ENCODE measurements at places on chromosomes 1 and 21.
A peak's percentile ranks its signal among the peaks of the same experiment; 100 is the strongest.

DNA sequence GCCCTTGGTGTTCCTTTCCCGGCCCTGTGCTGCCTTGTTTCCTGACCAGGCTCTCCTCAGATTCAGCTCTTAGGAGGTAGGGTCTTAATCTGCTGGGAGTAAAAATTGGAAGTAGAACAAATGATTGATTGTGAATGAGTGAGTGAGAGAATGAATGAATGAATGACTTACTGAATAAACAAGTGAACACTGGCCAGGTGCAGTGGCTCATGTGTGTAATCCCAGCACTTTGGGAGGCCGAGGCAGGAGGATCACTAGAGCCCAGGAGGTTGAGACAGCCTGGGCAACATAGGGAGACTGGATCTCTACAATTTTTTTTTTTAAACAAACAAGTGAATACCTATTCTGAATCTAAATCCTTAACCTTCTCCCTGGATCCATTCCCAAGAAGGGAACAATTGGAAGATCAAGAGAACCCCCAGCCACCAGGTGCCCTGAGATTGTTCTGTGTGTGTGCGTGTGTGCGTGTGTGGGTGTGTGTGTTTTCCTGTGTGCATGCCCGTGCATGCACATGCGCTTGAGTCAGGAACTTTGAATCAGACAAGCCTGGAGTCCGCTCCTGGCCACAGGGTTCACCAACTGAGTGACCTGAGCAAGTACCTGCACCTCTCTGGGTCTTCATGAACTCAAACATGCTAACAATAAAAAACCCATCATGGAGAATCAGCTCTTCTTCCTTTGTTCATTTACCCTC lies 24.3 kb upstream of the CITED4 start:
- DNase-seq = no peak

- peak; percentile 18 for DNase-seq
Measured at GRCh38 chr21:29671728-29672127, 268.1 kb downstream of the GRIK1 start.

DNA sequence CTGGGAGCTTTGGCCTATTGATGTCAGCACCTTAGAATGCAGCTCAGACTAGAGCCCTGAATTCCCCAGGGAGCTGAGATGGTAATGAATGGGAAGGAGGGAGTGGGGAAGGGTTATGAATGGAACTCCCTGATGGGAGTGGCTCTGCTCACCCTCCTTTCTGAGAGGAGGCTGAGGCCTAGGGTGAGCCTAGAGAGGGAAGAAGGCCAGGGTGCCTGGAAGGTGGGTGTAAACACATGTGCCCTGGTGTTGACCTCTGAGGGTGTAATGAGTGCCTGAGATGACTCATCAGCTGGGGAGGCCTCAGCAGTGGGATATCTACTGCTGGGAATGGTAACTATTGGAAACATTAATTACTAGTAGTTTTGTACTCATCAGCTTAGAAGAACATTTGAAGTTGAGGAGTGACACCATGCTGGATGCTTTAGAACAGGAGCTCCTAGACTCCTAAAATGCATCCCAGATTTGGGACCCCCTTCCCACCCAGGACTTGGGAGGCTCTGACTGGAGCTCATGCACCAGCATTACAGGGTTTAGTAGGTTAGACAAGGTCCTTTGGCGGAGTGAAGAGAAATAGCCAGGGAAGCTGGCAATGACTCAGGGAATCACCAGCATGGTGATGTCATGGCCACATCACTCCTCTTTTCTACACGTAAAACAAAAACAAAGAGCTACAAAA lies 16.0 kb upstream of the PIGV start:
- no peak for DNase-seq

- DNase-seq = no peak
Measured at GRCh38 chr21:45135868-45136267, 61.5 kb downstream of the ADARB1 start.

GRCh38 chr1:31675161-31675560 lies 28.7 kb downstream of the COL16A1 start:
- no peak for DNase-seq

DNA sequence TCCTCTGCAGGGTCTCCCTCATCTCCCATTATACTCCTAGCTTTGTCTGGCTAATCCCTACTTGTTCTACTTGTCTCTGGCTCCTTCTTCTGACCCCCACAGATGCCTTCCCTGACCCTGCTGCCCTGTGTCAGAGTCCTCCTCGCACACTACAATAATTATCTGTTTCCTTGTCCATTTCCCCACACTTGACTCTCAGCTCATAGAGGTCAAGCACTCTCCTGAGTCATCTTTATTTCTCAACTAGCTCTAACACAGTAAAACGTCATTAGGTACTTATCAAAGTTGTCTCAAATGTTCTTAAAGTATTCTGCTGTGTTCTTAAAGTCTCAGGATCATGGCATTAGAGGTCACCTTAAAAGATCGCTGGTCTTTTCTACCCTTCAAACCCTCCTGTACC lies 47.1 kb downstream of the C8A start:
- DNase-seq = no peak

GRCh38 chr1:115655306-115655663 lies 13.5 kb downstream of the VANGL1 start:
- peak; percentile 58 for DNase-seq

- DNase-seq = no peak
Measured at GRCh38 chr1:165927169-165927568, 99.8 kb downstream of the UCK2 start.

DNA sequence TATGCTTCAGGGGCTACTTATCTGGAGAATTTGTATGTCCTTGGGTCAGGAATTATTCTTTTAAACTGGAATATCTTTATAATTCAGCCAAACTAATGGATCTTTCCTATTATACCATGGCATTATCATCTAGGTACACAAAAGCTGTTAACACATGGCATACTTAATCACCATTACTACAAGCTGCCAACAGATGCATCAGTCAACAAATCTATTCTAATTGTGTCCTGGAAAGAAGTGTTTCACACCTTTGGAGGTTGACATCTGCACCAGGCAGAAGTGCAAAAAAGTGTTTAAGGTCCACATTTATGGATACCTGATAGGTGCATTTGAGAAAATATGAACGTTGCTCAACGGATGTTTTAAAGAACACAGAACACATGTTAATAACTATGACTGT lies 470.2 kb upstream of the ADGRL2 start:
- DNase-seq = no peak

- no peak for DNase-seq
Measured at GRCh38 chr21:18443701-18444100, 40.1 kb upstream of the TMPRSS15 start.

- no peak for DNase-seq
Measured at GRCh38 chr1:66585002-66585401, 51.0 kb downstream of the SGIP1 start.

GRCh38 chr1:180343921-180344769 lies 114.1 kb downstream of the LHX4 start:
- DNase-seq = no peak

- DNase-seq = no peak
Measured at GRCh38 chr21:45991606-45992300, 10.2 kb downstream of the COL6A1 start.

DNA sequence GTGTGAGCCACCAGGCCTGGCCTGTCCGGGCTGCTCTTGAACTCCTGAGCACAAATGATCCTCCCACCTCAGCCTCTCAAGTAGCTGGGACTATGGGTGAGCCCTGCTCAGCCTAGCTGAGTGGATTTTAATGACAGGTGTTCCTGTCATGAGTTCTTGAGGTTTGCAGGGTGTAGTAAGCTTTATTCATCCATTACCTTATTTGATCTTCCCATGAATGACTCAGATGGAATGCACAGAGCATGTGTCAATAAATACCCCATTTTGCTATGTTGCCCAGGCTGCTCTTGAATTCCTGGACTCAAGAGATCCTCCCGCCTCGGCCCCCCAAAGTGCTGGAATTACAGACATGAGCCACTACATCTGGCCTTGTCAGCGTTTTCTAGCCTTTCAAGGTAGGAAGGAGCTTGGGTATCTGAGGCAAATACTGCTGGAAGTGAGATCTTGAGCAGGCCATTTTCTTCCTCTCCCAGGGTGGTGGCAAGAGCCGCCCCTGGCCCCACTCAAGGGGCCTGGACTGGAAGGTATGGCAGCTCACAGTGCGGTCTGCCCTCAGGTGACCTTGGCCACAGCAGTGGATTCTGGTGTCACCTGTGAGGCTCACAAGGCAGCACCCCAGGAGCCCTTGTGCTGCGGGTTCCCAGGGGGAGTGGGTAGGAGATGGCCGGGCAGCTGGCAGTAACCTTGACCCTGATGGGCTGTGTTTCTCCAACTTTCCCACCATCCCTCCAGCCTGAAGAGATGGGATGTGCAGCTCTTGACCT lies 20.0 kb downstream of the PIK3CD start:
- DNase-seq = no peak

DNA sequence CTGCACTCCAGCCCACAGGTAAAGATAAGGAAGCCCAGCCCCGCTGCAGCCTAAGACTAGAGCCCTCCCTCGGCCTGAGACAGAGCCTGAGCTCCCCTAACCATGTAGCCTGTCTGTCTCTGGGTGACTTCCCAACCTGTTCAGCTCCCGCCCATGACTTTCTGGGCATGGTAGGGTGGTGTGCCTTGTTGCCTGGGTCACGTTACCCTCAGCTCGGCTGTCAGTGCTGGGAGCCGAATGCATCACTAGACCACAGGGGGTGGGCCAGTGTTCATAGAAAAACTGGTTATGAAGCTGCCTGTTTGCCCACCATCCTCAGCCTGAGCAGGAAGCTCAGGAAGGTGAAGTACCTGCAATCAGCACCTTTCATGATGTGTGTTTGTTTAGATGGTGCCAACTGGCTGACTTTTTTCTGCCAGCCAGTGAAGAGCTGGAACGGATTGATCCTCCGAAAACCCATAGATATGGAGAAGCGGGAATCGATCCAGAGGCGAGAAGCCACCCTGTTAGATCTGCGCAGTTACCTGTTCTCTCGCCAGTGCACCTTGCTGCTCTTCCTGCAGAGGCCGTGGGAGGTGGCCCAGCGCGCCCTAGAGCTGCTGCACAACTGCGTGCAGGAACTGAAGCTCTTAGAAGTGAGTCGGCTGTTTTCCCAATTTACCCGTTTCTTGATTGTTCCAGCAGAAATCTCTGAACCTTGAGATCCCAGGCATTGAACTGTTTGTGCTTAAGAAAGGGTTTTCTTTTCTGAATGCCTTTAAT lies 43.9 kb upstream of the PWP2 start:
- no peak for DNase-seq

GRCh38 chr1:236141447-236142252 lies 689 bp upstream of the GPR137B start:
- no peak for DNase-seq

Data from CMK (cell line).